ENCODE measurements at places on chromosomes 2 and 18.

DNA sequence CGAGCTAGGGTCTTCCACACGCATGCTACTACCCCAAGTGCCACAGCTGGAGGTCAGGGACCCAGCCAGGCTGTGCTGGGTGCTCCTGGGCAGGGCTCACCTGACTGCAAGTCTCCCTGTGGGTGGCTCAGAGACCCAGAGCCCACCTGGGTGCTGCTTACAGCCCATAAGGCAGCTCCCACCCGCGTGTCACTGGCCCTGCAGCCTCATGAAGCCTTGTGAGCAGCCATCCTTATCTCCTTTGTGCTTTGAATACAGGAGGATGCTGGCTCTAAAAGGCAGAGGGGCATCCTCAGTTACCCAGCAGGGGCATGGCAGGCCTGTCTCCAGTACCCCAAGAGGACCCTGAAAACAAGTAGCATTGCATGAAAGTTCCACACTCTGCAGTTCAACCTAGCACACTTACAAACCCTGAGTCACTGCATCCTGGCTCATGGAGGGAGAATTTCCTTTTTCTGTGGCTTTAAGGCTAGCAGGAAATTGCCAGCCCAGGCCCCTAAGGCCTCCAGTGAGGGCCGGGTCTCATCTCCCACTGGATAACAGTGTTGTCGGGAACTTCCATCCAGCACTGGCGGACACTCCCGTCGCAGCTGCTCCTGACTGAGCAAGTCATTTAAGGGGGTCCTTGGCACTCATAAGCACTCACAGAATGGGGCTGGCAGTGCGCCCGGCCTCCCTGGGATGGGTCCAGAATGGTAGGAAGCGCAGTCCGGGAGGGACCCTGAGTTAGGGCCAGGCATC lies 137.1 kb downstream of the RPIA start:
- DNase-seq, result peak; percentile 59

DNA sequence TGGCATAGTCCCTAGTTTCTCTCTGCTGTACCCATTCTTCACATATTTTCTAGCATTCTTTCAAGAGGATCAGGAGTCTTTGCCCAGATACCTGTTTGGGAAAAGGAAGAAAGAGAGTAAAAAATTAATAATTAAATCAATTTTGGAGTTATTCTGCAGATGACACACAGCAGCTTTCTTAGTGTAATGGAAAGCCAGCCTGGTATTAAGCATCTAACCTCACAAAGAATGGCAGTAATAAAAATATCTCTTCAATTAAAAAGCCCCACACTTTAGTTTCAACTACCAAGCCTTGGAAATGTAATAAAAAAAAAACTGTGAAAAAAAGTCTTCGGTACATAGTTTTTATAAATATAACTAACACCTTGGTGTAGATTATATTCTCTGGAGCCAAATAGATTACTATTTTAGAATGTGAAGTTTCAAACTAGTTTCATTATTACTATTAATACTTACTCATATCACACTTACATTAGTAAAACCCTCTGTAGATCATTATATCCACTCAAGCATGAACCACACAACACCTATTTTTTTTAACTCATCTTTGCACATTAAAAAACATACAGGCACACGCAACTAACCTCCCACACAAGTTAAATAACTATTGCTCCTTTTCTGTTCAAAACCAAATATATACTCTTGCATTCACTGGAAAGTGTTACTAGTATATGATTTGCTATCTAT lies 90.9 kb downstream of the GPD2 start:
- DNase-seq, result no peak

- DNase-seq, result no peak
Measured at GRCh38 chr18:74861154-74861553, 263.5 kb downstream of the ZNF407 start.

DNA sequence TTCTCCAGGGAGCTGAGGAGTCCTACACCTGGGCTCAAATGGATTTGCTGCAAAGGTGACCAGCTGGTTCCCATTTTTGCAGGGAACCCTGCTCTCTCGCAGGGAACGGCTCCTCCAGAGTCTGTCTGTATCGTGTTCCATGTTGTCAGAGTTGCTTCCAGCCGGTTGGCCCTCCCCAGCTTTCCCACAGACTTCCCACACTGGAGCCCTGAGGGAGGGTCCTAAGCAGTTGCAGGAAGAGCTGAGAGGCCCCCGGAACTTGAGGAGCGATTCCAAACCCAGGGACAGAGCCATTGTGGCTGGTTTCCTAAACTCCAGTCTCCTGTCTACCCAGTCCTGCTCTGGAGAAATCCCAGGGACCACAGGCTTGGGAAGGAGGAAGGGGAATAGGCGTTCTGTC lies 121.7 kb upstream of the PPP1CB start:
- no peak for DNase-seq

- DNase-seq, result no peak
Measured at GRCh38 chr2:226981791-226982326, 146.0 kb downstream of the RHBDD1 start.

DNA sequence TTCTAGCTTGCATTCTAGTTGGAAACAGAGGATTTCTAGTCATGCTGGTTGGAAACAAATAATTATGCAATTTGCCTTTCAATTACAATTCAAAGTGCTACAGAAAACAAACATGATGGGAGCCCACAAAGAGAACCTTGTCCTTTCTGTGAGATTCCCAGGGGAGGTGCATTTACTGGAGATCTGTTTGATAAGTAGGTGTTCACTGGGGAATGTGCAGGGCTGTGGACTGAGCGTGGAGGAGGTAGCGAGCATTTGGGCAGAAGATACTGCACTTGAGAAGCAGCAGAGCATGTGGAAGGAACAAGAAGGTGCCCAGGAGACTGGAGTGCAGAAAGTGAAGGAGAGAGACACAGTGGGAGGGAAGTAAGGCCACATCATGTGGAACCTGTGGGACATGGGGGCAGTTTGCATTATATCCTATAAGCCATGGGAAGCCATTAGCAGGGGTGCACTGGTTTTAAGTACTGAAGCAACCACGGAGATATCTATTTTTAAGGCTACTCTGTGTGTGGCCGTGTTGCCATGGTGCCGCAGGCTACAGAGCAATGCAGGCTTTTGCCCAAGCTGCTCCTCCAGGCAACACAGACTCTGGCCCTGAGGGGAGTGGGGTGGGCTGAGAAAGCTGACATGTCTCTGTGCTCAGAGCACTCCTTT lies 154.0 kb downstream of the ANTXR1 start:
- no peak for DNase-seq

DNA sequence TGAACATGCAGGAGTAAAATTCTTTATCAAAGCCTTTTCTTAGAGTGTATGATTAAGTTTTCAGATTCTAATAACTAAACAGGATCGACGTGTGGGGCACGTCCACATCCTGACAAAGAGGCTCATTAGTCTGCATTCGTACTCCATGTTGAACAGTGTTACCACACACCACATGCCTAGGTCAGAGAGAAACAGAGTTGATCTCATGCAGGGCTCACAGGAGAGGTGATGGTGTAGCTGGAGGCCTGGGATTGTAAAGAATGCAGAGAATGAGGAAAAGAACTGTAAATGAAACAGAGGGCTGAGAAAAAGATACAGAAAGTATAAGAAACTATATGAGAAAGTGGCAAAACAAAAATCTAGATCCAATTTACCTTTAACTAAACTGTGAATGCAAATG lies 632.5 kb downstream of the BCL11A start:
- DNase-seq, result no peak

DNA sequence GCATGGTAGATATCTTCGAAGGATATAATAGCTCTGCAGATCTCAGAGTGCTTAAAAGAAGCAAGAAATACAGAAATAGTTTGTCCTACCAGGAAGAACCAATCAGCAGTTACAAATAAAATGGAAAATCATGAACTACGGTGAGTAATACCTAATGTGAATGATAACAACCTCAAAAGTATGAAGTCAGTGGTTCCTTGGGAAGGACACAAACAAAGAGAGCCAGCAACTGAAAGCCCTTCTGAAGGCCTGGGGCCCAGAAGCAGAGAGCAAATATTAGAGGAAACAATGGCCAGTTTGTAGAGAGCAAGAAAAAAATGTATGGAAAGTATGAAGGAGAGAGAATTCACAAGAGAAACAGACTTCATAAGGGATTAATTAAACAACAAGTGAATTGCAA lies 226.8 kb upstream of the CHST9 start:
- DNase-seq, result no peak

- DNase-seq, result peak; percentile 59
Measured at GRCh38 chr2:38935568-38936172, 46.0 kb downstream of the ARHGEF33 start.

- peak; percentile 53 for DNase-seq
Measured at GRCh38 chr2:138922973-138923563, 142.9 kb upstream of the NXPH2 start.

GRCh38 chr2:105490204-105490603 lies 91.4 kb upstream of the FHL2 start:
- DNase-seq, result no peak

Data from ELR (cell line).